Epithelial cell of alveolus of lung (primary cell): ENCODE measurements at places on chromosomes 11 and 22. TPM values are rescaled to one million over a fixed set of nuclear protein-coding genes. Genes with fewer than 3 reads are reported as not detected.

Gene AMOTL1
- 33.6 and 39.7 TPM in 2 replicates for total RNA-seq

Gene OR10A5
- not detected in 2 replicates for total RNA-seq

Gene OTOG
- total RNA-seq: not detected in 2 replicates

Gene ALKBH3
- 31.7 and 32.2 TPM in 2 replicates for total RNA-seq

Gene LRP5
- total RNA-seq: 14.9 and 32.4 TPM in 2 replicates
